8988T (cell line): ENCODE measurements at places on chromosomes 4 and X.
A peak's percentile ranks its signal among the peaks of the same experiment; 100 is the strongest.

DNA sequence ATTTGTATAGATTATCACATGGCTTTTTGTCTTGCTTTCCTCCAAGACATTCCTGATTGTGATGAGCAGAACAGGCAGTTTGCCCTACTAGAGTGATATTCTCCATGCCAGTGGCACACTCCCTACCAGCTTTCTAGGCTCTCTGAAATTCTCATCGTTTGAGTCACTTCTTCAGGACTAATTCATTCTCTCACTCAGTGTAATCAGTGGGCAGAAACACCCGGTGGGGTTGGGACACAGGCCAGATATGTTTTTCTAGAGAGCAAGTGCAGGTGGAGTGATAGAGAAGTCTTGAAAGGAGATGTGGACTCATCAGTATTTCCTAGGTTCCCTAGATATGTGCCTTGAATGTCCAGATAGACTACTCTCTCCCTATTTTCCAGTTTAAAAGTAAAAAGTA is 13.1 kb downstream of the RAB33A start:
- DNase-seq = no peak

- no peak for DNase-seq
These were observed 593.2 kb downstream of the ZNF674 start for GRCh38 chrX:45952030-45952429.

DNA sequence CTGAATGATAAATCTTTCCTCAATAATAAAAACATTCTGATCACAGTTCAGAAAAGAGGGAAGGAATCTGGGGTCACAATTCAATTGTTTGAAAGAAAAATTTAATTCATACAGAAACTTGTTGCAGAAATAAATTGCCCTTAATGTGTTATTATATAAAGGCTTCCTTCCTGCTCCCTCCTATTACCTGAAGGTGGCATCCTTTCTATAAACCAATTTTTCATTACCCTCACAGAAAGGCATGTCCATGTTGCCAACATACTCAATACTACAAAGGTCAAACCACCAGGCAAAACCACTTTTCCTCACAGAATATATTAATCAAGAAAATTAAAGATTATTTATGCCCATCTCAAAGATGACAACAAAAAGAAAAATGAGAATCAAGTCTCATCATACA is 194.3 kb upstream of the CT83 start:
- no peak for DNase-seq

GRCh38 chr4:181372014-181372413 is 871.2 kb upstream of the TENM3 start:
- DNase-seq = no peak

DNA sequence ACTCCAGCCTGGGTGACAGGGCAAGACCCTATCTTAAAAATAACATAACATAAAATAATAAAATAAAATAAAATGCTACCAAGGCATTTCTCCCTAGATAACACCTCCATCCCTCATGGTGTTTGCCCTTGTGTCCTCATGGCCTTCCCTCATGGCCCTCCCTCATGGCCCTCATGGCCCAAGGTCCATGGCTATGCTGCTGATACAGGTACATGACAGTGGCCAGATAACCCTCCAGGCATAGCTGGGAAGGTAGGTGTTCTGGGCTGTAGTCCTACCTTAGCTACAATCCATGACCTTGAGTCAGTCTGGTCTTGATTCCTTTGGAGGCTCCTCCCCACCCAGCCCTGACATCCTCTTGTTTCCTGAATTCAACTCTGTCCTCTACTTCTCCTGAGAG is 75.2 kb downstream of the PJA1 start:
- DNase-seq = no peak

DNA sequence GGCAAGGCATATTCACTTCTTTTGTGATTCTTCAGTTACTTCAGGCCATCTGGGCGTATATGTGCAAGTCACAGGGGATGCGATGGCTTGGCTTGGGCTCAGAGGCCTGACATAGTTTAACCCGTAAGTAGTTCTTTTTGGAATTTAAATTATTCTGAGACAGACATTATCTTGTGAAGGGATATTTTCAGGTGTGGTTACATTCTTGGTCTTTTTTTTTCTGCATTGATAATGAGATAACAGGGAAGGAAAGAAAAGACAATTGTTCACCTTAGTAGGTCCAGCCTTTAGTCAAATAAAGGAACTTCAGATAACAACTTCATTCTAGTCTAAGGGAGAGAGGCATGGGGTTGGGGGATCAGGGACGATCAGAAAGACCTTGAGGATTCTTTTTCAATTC is 74.8 kb downstream of the TEX13C start:
- DNase-seq = no peak

- DNase-seq = no peak
These were observed 131.3 kb upstream of the TBC1D9 start for GRCh38 chr4:140887467-140887866.

DNA sequence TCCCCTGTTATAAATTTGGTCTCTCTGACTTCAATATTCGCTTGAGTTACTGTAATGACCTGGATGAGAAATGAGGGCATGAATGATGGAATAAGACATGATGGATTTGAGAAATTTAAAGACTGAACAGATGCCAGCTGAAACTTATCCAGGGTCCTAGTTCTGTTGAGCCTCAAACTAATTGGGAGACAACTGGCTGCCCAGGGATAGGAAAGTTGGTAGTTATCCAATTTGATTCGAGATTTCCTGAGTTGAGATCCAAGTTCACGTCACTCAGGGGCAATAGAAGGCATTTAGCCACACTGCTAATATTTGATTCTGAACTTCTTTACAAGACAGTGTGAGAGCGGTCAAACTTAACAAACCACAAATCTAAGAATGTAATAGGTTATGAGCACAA is 159.0 kb upstream of the CXCL13 start:
- no peak for DNase-seq

GRCh38 chr4:137968956-137969678 is 273.0 kb downstream of the SLC7A11 start:
- DNase-seq = no peak

- DNase-seq = no peak
These were observed 1442.8 kb upstream of the PCDH7 start for GRCh38 chr4:29277381-29277780.

DNA sequence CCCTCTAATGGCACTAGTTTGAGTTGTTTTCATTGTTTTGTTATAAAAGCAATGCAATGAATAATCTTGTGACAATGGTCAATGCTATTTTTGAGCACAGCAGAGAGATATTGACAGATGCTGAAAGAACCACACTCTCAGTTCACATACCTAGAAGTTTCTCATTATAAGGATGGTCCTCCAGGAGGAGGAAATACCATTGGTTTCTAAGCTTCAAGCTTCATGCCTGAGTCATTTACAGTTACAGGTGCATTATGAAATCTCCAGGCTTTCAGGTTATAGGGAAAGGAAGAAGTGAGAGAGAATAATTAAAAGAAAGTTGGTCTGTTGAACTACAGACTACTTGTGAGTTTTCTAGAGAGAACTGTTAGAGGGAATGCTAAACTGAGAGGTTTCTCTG is 75.3 kb downstream of the PWWP3B start:
- no peak for DNase-seq

- DNase-seq = no peak
These were observed 130.4 kb downstream of the SORBS2 start for GRCh38 chr4:185681604-185682003.

GRCh38 chrX:67604979-67605703 is 61.3 kb downstream of the AR start:
- no peak for DNase-seq

- DNase-seq = no peak
These were observed 54.8 kb upstream of the DCLK2 start for GRCh38 chr4:150023489-150023888.

DNA sequence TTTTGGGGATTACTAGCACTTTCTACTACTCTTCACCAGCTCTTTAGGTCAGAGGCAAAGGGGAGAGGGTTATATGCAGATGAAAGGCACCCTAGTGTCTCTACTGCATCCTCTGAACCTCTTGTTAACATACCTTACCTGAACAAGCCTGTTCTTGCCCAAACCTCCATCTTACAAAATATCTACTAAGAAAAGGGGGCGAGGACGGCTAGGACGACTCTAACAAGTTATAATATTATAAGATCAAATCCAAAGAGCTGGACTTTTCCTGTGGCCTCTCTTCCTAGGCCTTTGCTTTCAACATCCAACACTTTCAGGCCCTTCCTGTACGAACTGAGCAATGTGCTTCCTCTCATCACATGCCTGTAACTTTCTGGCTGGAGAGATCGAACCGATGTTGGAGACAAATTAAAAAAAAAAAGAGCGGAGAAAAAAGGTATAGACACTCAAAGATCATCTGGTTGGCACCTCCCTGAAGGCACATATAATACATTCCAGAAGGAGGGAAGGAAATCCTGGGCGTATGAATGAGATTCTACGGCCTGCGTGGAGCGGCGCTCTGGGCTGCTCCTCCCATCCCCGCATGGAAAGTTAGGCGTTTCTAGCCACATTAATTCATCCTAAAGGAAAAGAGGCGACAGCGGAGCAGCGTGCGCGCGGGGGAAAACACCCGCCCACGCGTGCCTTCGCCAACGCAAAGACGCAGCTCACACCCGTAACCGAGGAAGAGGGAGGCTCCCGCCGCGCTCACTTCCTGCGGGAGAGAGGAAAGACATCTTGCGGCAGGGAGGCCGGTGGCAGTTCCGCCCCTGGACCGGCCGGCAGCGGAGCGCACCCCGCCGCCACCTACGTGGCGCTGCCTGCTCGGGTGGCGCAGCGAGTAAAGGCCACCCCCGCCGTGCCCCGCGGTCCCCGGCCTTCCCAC is 808 bp downstream of the PRDM5 start:
- DNase-seq = peak; percentile 24

- no peak for DNase-seq
These were observed 12.0 kb upstream of the GPR78 start for GRCh38 chr4:8568068-8568668.

DNA sequence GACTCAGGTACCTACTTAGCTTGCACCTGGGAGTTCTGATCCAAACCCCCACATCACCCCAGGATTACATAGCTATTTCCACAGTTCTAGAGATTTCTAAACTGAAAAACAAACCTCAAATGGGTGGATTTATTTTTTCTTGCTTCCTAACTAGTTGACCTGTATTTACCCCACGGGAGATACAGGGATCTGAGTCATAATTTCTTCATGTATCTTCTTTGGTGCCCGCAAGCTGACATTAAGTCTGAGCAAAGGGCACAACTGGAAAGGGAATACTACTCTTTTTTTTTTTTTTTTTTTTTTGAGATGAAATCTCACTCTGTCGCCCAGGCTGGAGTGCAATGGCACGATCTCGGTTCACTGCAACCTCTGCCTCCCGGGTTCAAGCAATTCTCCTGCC is 10.0 kb upstream of the ELOVL6 start:
- DNase-seq = no peak

DNA sequence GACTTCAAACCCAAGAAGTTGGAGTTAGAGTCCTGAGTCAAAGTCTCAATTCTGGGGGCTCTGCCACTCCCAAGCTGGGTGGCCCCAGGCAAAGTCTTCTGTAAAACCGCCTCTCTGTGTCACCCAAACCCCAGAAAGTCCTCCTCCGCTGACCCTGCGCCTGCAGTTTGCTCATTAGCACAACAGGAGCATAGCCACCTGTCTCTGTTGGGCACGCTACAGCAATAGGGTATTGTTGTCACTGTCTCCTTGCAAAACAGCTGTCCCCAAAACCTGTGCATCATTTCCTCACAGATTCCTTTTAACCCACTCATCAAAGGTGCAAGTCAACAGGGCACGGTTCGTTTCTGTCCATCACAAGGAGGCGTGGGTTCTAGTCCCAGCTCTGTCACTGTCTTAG is 8.0 kb upstream of the DGAT2L6 start:
- no peak for DNase-seq

DNA sequence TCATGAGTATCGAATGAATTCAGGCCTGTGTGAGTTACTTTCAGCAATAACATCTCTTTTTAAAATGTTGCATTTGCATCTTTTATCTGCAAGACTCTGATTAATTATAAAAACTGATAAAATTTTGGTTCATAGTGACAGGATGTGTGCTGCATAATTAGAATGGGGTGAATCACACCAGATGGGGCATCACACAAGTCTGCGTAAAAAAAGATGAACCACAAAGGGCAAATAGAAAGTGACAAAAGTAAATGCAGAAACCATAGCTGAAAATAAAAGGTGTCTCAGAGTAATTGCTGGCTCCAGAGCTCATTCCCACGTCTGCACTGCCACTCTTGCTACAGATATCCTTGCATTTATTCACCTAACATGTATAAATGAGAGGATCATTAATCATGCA is 131.1 kb downstream of the HS3ST1 start:
- no peak for DNase-seq

- no peak for DNase-seq
These were observed 43.8 kb downstream of the PDS5A start for GRCh38 chr4:39933671-39934590.

DNA sequence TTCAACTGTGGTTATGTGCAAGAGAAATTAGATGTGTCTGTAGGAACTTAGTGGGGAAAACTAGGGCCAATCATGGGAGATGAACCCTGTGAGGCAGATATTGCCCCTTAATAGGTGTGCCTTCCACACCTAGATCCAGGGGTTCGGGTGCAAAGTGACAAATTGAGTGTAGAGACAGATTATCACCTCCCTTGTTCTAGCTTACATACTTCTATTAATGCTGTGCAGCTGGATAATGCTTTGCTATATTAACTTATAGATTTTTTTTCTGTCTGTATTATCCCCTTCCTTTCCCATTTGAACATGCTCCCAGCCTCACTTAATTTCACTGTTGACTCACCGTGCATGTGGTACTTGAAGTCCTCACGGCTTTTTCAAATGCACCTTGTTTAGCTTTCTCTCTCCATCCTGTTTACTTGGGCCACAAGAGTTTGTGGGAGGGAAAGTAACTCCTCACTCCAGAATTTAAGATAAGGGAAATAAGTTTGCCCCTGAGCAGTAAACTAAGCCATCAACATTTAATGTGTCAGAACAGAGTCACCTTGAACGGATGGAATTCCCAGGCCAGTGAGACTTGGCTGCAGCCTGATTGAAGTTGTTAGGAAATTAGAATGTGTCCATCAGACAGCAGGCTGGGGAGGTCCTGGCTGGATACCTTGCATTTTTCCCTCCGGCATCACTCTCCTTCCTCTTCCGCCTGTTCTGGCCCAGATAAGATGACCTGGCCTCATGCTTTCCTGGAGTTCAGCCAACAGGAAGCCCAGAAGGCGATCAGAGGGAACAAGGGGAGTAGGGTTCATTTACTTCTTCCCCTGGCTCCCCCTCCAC is 478.4 kb downstream of the BCOR start:
- DNase-seq = peak; percentile 30

DNA sequence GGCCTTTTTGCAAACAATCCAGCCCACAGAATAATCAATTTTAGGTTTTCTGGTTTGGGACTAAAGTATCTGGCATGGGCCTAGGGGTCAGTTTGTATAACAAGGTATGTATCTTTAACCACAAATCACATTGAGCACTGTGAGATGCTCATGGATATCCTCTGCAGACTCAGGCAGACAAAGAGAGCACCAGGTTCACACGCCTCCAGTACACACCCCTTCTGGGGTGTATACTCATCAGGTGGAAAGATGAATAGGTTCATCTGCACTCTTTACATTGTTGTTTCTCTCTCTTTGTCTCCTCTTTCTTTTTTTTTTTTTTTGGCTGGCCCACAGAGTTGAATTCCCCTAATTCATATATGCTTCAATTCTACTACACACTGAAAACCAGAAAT is 21.1 kb downstream of the TEC start:
- DNase-seq = no peak
